ENCODE measurements at places on chromosomes 5 and 9.

- DNase-seq = no peak
Observed at GRCh38 chr5:609506-609905, 2.6 kb upstream of the CEP72 start.

DNA sequence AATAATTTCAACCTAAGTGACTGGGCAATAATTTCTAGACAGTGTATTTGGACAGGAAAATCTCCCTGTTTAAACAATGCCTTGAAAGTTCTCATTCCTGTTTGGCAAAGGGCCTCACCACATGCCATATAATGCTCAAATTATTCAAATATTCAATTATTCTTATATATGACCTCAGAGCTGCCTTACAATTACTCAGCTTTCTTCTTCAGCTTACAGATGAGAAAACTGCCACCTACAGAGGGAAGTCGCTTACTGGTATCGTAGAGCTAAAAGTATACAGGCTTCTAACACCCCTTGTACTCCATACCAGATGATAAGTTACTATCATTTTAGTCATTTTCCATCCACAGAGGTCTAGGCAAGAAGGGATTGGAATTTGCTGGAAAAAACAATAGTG lies 830.3 kb downstream of the BRINP1 start:
- no peak for DNase-seq

- DNase-seq = no peak
Observed at GRCh38 chr5:96530901-96531300, 97.9 kb upstream of the PCSK1 start.

DNA sequence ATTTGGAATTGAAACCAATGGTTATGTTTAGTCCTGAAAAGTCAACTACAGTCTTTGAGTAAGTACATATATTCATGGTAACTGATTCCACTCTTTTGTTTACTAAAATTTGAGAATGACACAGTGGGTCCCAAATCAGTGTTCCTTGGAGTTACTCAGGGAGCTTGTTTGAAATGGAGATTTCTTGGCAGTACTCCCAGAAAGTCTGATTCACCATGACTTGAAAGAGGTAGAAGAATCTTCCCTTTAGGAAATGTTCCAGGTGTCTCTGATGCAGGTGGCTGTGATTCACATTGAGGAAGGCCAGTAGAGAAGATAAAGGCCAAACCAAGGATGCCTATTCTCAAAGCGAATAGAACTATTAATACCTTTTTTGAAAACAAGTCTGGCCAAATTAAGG lies 1078.3 kb downstream of the CDH12 start:
- DNase-seq = no peak

DNA sequence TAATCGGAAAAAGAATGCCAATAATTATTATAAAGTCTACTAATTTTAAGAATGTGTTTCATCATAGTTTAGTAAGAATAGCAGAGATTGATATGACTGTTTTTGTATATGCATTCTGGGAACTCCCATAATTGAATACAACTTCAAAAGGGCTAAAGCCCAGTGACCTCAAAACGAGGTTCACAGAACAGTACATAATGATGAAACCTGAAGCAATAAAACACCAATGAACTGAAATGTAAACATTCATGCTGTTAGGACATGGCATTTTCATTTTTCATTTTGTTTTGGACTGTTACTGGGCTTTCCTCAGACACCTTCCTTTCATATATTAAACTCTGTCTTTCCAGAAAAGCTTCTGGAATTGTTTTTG lies 684 bp upstream of the JMY start:
- DNase-seq = peak; percentile 18

- no peak for DNase-seq
Observed at GRCh38 chr5:50786073-50786472, 119.6 kb downstream of the PARP8 start.

DNA sequence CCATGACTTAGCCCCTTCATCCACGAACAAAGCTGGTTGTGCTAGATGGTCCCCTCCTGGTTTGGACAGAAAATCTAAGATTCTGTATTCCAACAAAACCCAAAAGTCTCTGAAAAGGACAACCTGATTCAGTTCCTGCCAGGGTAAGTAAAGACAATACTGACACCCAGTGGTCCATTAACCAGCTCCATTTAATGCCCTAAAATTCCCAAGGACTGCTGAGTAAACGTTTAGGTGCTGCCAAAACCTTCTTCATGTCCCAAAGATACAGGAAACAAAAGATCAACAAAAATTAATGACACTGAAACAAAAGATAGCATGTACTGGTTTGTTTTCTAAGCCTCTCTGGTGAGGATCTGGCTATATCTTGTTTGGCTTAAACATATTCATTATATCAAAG lies 25.3 kb upstream of the PPP1R2B start:
- DNase-seq = no peak

- no peak for DNase-seq
Observed at GRCh38 chr9:124757616-124758015, 13.5 kb downstream of the NR6A1 start.

- no peak for DNase-seq
Observed at GRCh38 chr9:35186524-35186923, 24.7 kb downstream of the UNC13B start.

DNA sequence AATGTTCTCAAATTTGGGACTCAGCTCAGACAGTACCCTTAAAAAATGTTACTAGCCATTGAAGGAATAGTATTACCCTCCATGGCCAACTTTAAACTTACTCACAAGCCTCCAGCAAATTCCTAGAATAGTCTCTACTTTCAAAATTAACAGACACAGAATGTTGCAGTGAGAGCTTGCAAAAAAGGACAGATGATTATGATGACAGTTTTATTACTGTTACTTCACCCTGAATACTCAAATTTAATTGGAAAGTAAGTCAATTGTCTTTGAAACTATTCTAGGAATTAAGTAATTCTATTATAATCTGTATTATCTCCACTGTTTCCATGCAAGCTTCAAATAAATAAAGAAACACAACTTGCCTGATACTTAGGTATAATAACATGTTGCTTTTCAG lies 288.3 kb downstream of the SLF1 start:
- DNase-seq = no peak

GRCh38 chr9:126720661-126721563 lies 83.9 kb upstream of the ZBTB43 start:
- no peak for DNase-seq

- no peak for DNase-seq
Observed at GRCh38 chr9:81953096-81953495, 9.8 kb downstream of the SPATA31D3 start.

- DNase-seq = no peak
Observed at GRCh38 chr9:96122751-96123150, 179.2 kb downstream of the HSD17B3 start.

- DNase-seq = no peak
Observed at GRCh38 chr5:157245476-157245875, 20.4 kb upstream of the CYFIP2 start.

DNA sequence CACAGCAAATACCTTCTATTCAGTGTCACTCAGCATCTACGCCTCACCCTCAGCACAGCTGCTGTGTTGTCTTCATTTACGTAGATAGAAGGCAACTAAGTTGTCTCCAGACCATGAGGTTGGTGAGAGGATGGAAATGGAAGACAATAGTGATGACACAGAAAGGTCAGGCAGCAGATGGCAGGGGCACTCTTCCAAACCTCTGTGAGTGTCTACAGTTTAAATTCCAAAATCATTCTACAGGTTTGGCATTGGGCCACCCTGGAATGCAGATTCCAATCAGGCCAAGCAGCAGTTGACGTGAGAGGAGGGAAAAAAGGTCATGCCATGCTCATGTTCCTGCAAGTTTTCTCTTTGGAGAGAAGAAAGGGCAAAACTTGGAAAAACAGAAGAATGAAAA lies 68.7 kb upstream of the ADAMTSL1 start:
- DNase-seq = no peak

GRCh38 chr5:131264451-131265099 lies 722 bp downstream of the CDC42SE2 start:
- peak; percentile 48 for DNase-seq

DNA sequence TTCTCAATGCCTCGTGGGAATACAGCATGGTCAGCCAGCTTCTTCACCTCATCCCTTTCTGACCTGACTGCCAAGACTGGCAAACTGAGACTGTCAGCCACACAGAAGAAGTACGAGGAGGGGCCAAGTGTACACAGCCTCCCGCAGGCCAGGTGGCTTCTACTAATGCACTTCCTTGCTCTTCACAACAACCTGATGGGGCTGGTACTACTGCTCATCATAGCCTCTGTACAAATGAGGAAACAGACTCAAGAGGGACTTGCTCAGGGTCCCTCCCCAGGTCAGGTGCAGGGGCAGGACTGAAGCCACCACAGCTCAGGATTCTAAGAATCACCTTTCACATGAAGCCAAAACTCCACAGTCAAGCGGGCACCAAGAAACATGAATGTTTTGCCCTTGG lies 21.3 kb downstream of the NIPAL4 start:
- no peak for DNase-seq
